ENCODE measurements at places on chromosomes 16 and 17. TPM values are rescaled to one million over a fixed set of nuclear protein-coding genes. Genes with fewer than 3 reads are reported as not detected.
A peak's percentile ranks its signal among the peaks of the same experiment; 100 is the strongest.

- H3K27ac ChIP-seq = peak overlapping the region; percentile 63
- no peaks in the 10 kb centered on the region for H3K36me3 ChIP-seq
- peak overlapping the region; percentile 8 for H3K4me3 ChIP-seq
- peak; percentile 82 for DNase-seq
These were observed 6.6 kb downstream of the ABI3 start for GRCh38 chr17:49216953-49217650.

- DNase-seq = no peak
- no peaks in the 10 kb centered on the region for H3K27me3 ChIP-seq
- no peak overlapping the region for H3K4me3 ChIP-seq
- H3K4me1 ChIP-seq = peaks cover 23% of the 10 kb centered on the region
- H3K27ac ChIP-seq = peak overlapping the region; percentile 25
- H3K36me3 ChIP-seq = peaks cover 34% of the 10 kb centered on the region
These were observed 3.5 kb downstream of the LIMD2 start for GRCh38 chr17:63696381-63696961.

DNA sequence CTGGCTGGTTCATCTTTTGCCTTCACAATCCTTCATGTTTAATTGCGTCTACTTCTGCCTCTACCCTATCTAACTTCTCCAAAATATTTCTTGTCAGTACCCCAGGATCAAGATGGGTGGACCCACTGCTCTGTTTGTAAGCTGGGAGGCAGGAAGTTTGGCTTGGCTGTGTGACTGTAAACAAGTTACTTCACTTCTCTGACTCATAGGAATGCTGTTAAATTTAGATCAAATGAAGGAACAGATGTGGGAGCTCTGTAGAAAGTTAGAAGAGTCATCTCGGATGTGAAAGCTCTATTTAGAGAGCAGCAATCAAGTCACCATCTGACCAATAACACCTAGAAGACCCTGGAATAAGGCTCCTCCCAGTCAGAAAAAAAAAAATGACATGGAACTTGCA is 55.2 kb upstream of the MRTFB start:
- no peaks in the 10 kb centered on the region for H3K27me3 ChIP-seq
- peak overlapping the region; percentile 60 for H3K27ac ChIP-seq
- DNase-seq = no peak
- peaks cover 26% of the 10 kb centered on the region for H3K4me1 ChIP-seq
- H3K36me3 ChIP-seq = no peaks in the 10 kb centered on the region

DNA sequence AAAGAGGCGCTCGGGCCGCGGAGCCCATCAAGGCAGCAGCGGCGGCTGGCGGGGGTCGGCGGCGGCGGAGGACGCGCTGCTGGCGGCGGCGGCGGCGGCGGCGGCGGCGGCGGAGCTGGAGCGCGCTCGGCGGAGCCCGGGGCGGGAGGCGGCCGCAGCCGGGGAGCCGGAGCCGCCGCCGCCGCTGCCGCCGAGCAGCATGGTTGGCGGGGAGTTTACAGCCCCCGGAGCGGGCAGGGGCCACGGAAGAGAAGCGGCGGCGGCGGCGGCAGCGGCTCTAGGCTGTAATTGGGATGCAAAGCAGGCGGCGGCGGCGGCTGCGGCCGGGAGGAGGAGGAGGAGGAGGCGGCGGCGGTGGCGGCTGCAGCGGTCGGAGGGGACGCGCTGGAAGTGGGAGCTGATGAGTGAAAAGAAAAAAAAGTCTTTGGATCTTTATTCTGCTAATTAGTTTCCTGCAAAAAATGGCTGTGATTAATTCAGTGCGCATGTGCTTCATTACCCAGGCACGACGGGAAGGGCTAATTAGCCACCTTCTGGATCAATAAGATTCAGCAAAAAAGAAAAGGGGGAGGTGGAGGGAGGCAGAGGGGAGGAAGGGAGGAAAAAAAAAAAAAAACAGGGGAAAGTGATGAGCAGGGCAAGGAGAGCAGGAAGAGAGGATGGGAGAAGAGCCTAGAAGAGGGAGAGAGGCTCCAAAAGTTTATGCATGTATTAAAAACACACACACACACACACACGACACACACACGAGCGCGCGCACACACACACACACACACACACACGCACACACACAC is 10.9 kb upstream of the ZFHX3 start:
- H3K4me1 ChIP-seq = peaks cover 33% of the 10 kb centered on the region
- H3K27ac ChIP-seq = peak overlapping the region; percentile 86
- peaks cover 14% of the 10 kb centered on the region for H3K27me3 ChIP-seq

DNA sequence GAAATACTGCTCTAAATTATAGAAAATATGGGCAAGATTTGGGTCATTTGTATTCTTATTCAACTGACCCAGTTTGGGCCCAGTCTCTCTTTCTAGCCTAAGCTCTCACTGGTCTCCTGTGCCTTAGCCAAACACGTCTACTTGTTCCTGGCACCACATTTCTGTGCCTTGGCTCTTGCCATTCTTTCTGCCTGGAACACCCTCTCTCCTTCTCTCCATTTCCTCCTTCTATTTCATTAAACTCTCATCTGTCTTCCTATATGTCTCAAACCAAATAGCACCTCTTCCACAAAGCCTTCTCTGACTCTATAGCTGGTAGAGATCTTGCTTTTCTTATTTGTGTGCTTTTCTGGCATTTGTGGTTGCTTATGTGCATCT is 37.7 kb upstream of the NUFIP2 start:
- H3K27me3 ChIP-seq = no peaks in the 10 kb centered on the region
- H3K4me3 ChIP-seq = no peak overlapping the region
- H3K27ac ChIP-seq = no peak overlapping the region
- DNase-seq = no peak

DNA sequence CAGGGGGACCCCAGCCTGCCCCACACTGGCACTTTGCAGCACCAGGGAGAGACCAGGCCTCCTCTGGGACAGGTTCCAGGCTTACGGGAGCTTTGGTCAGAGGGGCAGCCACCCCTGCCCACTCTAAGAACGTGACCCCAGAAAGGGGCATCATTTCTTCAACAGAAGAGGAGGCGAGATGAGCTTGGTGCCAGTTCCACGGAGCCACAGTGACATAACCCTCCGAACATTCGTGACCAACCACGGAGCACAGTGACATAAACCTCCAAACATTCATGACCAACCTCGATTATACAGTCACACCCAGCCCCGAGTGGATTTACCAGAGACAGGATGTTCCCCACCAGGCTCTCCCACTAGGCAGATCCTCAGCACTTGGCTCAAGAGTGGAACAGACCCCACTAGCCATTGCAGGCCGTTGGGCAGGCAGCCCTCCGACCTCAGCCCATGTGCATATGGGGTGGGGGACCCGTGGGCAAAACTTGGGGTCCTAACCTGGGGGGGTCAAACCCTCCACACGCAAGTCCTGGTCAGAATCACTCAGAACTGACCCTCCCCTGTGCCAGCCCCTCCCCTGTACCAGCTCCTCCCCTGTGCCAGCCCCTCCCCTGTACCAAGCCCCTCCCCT is 112.9 kb downstream of the METRNL start:
- H3K4me1 ChIP-seq = peaks cover 10% of the 10 kb centered on the region
- H3K36me3 ChIP-seq = no peaks in the 10 kb centered on the region
- peak; percentile 61 for DNase-seq
- H3K27ac ChIP-seq = peak overlapping the region; percentile 47
- H3K4me3 ChIP-seq = no peak overlapping the region

NPIPA8 gene
- 0.67 TPM for total RNA-seq

GRCh38 chr16:48126801-48127644 is 28.8 kb downstream of the ABCC12 start:
- no peaks in the 10 kb centered on the region for H3K27me3 ChIP-seq
- H3K36me3 ChIP-seq = no peaks in the 10 kb centered on the region
- no peak overlapping the region for H3K4me3 ChIP-seq
- H3K4me1 ChIP-seq = peaks cover 5% of the 10 kb centered on the region
- peak; percentile 85 for DNase-seq
- H3K27ac ChIP-seq = peak overlapping the region; percentile 38

SMCR8 gene
- 25.2 TPM for total RNA-seq

DNA sequence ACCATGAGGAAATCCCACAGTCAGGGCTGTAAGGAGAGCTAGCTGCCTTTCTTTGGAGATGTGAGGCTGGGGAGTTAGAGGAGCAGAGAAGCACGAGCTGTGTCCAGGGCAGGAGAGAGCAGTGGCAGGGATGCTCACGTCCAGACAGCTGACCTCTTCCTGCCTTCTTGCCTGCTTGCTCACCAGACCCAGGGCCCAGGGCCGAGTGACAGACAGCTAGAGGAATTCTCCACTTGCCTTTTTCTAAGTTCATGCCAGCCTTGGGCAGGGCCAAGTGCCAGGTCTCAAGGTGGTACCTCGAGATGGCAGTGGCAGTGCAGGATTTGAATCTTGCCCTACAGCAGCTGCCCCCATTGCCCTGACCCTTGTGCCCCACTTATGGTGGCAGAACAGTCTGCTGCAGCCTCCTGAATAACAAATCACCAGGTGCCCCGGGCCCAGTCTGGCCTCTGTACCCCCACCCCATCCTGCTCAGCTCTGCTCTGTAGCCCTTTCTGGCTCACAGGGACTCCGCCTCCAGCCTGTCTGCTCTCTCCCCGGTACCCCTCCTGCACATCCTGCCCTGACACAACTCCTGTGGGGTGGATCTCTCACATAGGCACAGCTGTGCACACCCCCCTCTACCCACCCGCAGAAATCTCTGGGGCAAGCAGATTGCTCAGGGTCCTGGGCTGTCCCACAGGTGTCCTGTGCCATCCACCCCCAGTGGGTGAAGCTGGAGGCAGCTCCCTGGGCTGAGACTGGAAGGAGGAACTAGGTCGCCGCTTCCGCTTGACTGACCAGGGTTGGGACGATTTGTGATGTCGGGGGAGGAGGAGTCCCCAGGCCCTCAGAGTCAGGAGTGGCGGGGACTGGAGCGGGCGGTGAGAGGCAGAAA is 25.9 kb downstream of the GRIN2C start:
- no peak for DNase-seq
- peaks cover 25% of the 10 kb centered on the region for H3K36me3 ChIP-seq
- no peaks in the 10 kb centered on the region for H3K27me3 ChIP-seq
- no peaks in the 10 kb centered on the region for H3K4me1 ChIP-seq

CSNK1D gene
- 150 TPM for total RNA-seq

DNA sequence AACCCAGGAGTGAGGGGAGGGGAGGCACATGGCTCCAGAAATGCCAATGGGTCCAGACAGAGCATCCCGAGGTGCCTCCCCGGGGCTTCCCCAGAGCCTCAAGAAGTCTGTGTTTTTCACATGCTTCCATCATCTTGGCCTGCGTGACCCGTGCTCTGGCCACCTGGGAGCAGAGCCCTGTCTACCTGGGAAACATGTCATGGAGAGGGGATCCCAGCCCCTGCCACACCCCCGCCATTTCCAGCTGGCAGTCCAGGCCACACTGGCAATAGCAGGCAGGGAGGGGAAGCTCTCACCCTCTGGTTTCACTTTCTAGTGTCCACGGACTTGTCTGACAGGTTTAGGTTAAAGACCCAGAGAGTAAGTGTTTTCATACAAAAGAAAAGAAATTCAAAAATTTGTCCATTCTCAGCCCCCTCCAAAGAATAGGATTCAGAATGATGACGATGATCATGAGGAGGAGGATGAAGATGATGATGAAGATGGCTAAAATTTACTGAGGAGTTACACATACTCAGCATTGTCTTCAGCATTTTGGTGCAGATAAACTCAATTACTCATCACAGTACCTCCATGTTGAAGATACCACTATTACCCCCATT is 9.0 kb downstream of the SMIM5 start:
- no peaks in the 10 kb centered on the region for H3K36me3 ChIP-seq
- no peaks in the 10 kb centered on the region for H3K27me3 ChIP-seq

TBX21 gene
- total RNA-seq = 3.9 TPM

DNA sequence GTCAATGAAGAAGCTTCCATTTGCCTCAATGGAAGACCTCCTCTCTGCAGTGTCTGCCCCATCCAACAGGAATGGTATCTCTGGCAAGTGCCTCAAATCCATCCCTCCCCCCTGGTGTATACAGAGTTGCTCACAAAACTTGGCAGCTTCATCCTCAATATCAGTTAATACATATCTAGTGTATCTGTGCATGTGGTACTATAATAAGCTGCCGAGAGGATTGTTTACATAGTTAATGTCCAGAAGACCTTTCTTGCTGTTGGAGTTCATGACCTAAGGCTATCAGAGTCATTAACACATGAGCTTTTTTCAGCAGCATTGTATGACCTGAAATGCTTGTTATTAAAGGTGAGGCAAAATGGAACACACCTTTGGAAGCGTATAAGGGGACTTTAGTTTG is 14.0 kb upstream of the RASL10B start:
- no peaks in the 10 kb centered on the region for H3K27me3 ChIP-seq
- peaks cover 26% of the 10 kb centered on the region for H3K4me1 ChIP-seq
- peak overlapping the region; percentile 72 for H3K27ac ChIP-seq

MED9 gene
- total RNA-seq = 13.8 TPM

DNA sequence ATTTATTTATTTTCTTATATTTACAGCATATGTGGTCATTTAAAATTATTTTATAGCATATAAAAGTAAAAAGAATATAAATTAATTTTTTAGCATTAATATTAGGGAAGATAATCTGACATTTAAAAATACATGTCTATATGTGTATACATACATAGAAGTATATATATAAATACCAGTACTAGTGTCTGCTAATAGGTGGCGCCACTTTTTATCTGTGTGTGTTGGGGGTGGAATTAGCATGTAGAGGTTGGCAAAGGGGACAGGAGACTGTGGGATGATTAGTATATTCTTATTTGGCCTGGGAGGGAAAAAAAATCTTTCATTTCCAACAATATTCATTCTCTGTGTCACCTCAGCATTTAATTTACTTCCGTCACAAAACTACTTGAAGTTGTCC is 359.1 kb downstream of the WWOX start:
- H3K36me3 ChIP-seq = no peaks in the 10 kb centered on the region
- H3K27me3 ChIP-seq = no peaks in the 10 kb centered on the region
- DNase-seq = no peak
- no peak overlapping the region for H3K27ac ChIP-seq
- no peaks in the 10 kb centered on the region for H3K4me1 ChIP-seq
- H3K4me3 ChIP-seq = no peak overlapping the region

KRT40 gene
- total RNA-seq = not detected

GRCh38 chr17:83186226-83186625 is 106.8 kb downstream of the METRNL start:
- no peaks in the 10 kb centered on the region for H3K36me3 ChIP-seq
- no peak overlapping the region for H3K27ac ChIP-seq
- no peak for DNase-seq
- peaks cover 18% of the 10 kb centered on the region for H3K4me1 ChIP-seq
- H3K27me3 ChIP-seq = no peaks in the 10 kb centered on the region

MPV17L gene
- total RNA-seq = 1.6 TPM
